ENCODE measurements at places on chromosomes 16 and 17.

DNA sequence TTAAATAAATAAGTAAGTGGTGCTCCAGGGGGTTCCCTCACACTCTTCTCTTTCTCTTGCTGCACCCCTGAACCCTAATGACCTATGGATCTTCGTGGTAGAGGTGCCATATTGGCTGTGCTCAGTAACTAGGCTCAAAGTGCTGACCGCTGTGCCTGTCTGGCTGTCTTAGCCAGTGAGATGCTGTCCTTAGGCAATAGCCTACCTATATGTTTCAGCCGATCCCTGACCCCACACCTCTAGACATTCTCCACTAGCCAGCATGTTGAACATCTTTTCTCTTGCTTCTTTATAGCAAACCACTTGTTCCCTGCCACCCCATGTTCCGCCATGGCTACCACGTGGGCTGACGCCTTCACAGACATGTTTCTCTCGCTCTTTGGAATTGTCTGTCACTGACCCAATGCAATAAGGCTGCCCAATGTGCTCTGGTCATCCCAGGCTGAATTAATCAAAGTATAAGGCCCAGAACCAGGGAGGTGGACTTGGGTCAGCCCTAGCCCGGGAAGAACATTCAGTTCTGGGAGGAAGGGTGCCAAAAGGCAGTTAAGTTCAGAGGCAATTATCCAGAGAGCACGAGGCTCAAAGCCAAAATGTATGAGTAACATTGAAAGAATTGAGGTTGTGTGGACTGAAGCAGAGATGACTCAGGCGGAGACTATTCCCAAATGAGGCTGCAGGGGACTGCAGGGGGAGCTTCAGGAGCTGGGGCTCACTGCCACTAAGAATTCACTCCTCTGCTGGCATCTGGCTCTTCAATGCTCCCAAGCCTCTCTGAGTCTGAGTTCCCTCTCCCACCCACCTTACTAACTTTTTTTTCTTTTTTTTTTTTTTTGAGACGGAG lies 28.7 kb upstream of the TNRC6A start:
- DNase-seq = no peak

- no peak for DNase-seq
These were observed 4.4 kb downstream of the PITPNM3 start for GRCh38 chr17:6551869-6552531.

DNA sequence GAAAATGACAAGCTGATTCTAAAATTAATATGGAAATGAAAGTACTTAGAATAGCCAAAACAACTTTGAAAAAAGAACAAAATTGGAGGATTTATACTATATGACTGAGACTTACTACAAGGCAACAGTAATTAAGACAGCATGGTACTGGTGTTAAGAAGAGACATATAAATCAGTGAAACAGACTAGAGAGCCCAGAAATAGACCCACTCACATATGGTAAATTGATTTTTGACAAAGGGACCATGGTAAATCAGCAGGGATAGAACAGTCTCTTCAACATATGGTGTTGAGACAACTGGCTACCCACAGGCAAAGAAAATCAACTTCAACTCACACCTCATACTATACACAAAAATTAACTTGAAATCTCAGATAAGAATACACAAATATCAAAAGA lies 12.9 kb downstream of the CMC2 start:
- no peak for DNase-seq

- no peak for DNase-seq
These were observed 797 bp upstream of the RAB11FIP3 start for GRCh38 chr16:424623-425081.

- no peak for DNase-seq
These were observed 5.9 kb downstream of the NLRC5 start for GRCh38 chr16:56995136-56995805.

DNA sequence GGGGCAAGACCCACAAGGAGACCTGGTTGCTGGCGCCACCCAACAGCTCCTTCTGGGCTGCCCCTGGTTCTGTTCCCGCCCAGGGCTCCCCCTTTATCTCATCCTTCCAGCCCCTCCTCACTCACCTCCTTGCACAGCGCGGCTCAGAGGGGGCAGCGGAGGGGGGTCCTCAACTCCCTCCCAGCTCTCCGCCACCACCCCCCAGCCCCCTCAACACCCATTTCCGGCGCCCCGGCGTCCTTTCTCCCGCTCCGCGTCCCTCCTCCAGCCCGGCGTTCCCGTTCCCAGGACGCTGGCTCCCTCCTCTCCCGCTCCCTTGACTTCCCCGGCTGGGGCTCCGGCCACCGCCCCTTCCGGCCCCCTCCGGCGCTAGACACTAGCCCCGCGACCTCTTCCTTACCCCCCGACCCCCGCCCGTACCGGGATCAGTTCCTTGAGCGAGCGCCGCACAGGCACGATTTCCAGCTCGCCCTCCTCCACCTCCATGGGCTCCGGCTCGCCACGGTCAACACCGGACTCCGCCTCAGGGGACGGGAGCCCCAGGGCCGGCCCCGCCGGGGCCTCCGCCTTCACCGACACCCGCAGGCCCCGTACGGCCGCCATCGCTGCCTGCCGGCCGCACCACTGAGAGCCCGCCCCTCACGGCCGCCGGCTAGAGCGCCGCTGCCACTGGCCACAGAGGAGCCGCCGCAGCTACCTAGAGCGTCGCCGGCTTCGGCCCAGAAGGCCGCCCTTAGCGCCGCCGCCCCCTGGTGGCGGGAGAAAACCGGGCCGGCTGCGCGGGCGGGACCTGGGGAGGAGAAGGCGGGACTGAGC lies at the start of gene NCBP3:
NCBP3 (minus strand) TSS at position 626 of the 816 bp plus-strand sequence; CDS start at position 603, 23 bp downstream.
- peak; percentile 52 for DNase-seq

DNA sequence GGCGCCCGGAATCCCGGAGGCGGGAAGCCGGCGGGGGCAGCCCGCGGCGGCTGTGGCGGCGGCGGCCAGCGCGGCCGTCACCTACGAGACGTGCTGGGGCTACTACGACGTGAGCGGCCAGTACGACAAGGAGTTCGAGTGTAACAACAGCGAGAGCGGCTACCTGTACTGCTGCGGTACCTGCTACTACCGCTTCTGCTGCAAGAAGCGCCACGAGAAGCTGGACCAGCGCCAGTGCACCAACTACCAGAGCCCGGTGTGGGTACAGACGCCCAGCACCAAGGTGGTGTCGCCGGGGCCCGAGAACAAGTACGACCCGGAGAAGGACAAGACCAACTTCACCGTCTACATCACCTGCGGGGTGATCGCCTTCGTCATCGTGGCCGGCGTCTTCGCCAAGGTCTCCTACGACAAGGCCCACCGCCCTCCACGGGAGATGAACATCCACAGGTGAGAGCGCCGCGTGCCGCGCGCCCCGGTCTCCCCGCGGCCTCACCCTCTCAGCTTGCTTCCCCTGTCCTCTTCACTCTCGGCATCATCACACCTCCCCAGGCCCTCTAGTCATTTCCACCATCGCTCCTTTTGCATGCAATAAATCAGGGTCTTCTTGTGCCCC lies 706 bp downstream of the SHISA6 start:
- DNase-seq = no peak

DNA sequence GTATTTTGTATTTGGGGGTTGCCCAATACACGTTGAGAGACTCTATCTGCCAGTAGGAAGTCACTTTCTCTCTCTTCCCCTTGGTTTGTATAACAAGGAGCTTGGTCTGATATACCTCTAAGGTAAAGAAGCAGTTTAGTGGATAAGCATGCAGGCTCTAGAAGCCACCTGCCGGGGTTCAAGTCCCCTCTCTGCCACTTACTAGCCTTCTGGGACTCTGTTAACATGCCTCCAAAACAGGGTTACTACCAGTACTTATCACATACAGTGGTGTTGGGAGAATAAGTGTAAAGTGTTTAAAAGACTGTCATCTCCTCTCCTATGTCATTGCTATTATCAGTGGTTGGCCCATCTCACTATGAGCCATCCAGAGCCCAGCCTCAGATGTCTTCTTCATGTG lies 156.1 kb upstream of the HS3ST3A1 start:
- DNase-seq = no peak

- DNase-seq = no peak
These were observed 22.8 kb downstream of the PGS1 start for GRCh38 chr17:78401246-78401645.

DNA sequence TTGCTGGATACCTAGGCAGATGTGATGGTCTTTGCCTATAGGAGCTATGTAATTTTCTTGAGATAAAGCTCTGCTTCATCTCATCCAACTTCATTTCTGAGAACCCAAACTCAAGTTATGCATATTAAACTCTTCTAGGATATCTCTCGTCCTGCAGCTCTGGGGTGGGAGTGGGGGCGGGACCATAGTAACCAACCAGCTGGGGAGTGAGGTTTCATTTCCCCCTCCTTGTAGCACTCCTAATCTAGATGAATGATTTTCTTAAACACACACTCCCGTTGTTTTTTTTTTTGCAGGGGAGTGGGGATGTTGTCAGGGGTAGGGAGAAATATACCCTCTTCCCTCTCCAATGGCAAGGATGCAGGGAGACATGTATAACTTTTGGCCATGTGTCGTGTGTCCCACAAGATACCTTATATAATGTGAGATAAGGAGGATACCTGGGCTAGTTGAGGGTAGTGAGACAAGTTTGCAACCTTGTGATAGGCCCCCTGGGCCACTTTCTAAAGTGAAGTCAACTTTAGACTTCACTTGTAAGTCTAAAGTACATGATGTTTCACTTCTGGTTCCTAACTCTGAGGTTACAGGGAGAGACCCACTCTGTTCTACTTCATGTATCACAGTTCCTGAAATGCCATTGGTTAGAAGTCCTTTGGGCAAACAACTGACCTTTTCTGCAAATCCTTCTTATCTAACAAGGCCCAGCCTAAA lies 10.5 kb upstream of the HEATR6 start:
- DNase-seq = no peak

GRCh38 chr17:67619555-67619954 lies 98.2 kb upstream of the NOL11 start:
- no peak for DNase-seq

DNA sequence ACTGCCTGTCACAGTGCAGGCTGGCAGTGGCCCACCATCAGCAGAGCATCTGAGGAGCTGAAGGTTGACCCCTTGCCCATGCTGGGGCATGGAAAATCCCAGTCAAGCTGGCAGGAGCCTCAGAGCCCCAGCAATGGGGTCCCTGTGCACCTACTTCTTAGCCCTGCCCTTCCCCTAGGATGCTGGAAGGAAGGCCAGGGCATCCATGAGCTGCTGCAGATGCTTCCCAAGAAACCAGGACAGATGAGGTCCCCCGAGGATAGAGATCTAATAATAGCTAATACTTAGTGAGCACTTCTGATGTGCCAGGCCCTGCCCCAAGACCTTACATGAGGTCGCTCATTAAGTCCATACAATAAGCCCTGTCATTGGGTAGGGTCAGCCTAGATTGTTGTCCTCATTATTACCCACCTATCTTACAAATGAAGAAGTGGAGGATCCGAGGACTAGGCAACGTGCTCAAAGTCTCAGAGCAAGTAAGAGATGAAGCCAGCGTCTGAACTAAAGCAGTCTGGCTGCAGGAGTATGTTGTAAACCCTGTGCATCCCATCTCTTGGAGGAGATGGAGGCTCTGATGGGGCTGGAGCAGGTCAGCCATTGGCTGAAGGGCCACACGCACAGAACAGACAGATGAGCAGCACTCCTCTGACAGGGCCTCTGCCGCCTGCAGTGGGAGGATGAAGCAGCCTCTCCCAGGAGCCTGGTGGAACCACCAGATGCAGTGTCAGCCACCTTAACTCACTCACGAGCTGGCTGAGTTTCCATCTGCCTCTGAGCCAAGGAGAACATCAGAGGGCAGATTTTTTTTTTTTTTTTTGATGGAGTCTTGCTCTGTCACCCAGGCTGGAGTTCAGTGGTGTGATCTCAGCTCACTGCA lies 175.4 kb downstream of the WSCD1 start:
- DNase-seq = no peak

DNA sequence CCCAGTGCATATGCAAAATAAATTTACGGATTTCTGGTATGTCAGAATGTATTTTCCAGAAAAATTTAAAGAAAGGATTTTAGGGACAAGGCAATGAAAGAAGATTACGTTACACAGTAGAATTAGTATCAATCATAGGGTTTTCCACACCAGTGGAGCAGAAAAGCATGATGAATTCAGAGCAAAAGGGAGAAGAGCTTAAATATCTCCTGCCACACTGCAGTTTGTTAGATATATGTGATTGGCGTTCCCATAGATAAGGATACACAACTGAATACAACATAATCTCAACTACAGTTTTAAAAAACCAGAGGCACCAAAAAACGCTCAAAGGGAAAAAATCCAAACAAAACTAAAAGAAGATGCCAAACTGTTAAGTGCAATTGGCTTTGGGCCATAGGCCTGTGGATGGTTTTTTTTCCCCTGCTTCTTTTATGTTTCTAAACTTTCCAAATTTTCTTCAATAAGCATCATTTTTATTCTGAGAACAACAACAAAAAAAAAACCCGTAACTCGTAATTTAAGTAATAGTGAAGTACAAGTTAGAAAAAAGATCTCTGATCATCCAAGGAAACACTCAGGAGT lies 22.3 kb downstream of the MARF1 start:
- no peak for DNase-seq

DNA sequence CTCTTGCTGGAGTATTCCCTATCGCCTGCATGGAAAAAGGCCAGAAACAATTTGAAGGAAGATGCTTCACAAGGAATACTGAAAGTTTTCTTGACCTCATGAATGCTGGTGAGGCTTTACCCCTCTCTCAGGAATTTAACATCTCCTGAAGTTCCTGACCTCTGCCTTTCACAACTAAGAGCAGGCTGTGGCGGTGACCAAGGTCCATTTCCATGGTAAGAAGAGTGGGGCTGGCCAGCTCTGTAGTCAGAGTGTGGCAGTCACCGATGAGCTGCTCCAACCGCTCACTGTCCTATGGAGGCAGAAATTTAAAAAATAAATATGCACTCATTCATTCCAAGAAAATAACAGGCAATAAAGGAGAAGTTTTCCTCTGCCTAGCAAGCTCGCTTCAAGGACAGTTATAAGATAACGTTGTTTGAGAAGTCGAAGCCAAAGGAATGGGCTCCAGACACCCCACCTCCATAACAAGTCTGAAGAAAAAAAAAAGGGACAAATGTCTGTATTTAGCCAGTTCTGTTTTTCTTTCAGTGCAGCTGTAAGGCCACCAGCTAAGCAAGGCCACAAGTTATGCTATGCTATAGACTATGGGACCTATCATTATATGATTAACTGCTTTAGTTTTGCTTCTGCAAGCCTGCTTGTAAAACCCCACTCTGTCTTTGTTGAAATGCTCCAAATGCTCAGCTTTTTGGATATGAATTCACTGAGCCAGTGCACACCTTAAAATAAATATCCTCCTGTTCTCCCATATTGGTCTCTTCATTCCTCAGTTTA lies 6.0 kb upstream of the CCL4L2 start:
- DNase-seq = no peak

DNA sequence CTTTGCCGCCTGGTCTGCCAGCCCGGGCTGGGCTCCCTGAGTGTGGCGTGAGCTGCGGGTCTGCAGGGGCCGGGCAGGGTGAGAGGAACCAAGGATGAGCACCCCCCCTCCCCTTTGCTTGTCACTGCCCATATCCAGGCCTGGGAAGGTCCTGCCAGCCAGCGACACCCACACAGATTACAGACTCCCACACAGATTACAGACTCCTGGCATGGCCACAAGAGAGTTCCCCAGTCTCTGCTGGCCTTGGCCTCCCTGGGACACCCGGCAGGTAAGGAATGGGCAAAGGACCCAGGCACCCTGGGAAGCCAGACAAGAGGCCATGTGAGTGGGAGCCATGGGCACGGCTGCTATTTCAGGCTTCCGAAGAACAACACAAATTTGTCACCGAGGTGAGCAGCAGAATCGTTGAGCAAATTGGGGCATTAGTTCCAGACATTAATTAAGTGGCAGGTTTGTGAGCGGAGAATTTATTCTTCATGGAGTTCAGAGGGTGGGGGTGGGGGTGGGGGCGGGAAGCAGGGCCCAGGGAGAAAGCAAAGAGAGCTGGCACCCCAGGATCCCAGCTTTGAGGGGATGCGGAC lies 41.4 kb downstream of the SRCIN1 start:
- DNase-seq = no peak

GRCh38 chr17:82065193-82065637 lies 389 bp downstream of the DUS1L start:
- no peak for DNase-seq
